ENCODE measurements at places on chromosomes 7 and 10. TPM values are rescaled to one million over a fixed set of nuclear protein-coding genes. Genes with fewer than 3 reads are reported as not detected.

The MIOS gene
- total RNA-seq = 41.9 TPM

The NPFFR1 gene
- not detected for total RNA-seq

The MMP21 gene
- total RNA-seq = 1.00 TPM

The TAS2R4 gene
- 1.9 TPM for total RNA-seq

The MYPN gene
- total RNA-seq = 0.27 TPM

The FKBP9 gene
- 191 TPM for total RNA-seq

The ABCA13 gene
- total RNA-seq = 0.37 TPM

The SLK gene
- 33.2 TPM for total RNA-seq

The CRYGN gene
- total RNA-seq = not detected

The CHRM2 gene
- total RNA-seq = 12.0 TPM

The CBLL1 gene
- total RNA-seq = 53.9 TPM

The SMO gene
- total RNA-seq = 2.7 TPM

The CPEB3 gene
- 24.3 TPM for total RNA-seq

The IDI2 gene
- total RNA-seq = not detected

The SEM1 gene
- total RNA-seq = 15.4 TPM

Measured in transverse colon (tissue), 4 donors.